ENCODE measurements at places on chromosomes 6 and 20. TPM values are rescaled to one million over a fixed set of nuclear protein-coding genes. Genes with fewer than 3 reads are reported as not detected.

- no peak for DNase-seq
Measured at GRCh38 chr6:166786704-166787293, 159.7 kb upstream of the RPS6KA2 start.

DNA sequence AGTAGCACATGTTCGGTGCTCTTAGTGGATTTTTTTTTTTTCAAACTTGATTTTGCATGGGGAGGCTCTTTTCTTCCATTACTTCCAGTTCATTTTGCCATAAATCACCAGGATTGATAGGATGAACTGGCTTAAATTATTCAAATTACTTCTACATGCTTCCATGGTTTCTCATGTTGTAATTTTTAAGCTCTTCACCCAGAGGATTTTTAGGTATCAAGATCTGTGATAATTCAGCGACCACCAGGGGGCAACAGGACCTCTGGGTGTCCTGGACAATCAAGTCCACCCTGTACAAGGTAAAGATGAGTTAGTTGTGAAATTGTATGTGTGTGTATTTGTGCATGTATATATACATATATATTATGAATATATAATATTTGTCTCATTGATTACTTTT, 4.2 kb upstream of the EPHA7 start:
- DNase-seq = no peak

The ZNF341 gene
- total RNA-seq = 5.8 TPM

The SLC35F1 gene
- total RNA-seq = 6.1 TPM

DNA sequence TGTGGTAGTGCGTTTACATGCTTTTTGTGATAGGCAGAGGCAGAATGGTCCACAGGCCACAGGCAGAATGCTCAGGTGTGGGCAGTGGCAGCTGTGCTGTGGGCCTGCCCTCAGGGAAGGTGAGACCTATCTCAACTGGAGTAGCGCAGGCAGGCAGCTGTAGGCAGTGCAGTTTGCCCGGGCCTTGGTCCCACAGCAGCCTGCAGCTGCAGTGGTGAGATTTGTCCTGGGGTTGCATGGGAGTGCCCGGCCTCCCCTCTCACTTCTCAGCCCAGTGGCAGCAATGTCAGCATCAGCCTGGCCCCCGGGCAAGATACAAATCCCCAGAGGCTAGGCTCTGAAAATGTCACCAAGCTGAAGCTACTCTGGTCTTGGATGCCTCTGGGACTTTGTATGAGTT, 6.1 kb upstream of the PPIL4 start:
- DNase-seq = no peak

The C6orf118 gene
- 0.50 TPM for total RNA-seq

GRCh38 chr6:38436726-38437465, 202.8 kb downstream of the BTBD9 start:
- no peak for DNase-seq

The ZC2HC1B gene
- not detected for total RNA-seq

DNA sequence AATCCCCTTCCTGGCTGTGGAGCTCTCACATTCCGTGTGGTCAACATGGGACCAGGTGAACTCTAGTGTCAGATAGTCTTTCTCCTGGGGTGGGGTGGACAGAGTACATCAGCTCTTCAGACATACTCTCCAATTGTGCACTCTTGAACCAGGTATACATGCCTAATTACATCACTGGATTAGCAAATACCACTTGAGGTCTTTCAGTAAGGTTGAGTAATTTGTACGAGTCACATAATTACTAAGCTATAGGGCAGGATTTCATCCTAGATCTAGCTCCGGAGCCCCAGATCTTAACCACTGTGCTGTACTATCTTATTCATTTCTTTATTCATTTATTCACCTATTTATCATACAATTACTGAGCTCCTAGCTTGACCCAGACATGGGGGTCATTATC, 821.3 kb downstream of the TFAP2A start:
- no peak for DNase-seq

The CLVS2 gene
- total RNA-seq = 0.62 TPM

- no peak for DNase-seq
Measured at GRCh38 chr6:167951781-167952511, 45.5 kb upstream of the KIF25 start.

The MUC21 gene
- 0.65 TPM for total RNA-seq

- DNase-seq = no peak
Measured at GRCh38 chr6:116268589-116269293, 11.0 kb downstream of the TSPYL1 start.

The KAT14 gene
- total RNA-seq = 19.7 TPM

The BPIFA1 gene
- 0.69 TPM for total RNA-seq

DNA sequence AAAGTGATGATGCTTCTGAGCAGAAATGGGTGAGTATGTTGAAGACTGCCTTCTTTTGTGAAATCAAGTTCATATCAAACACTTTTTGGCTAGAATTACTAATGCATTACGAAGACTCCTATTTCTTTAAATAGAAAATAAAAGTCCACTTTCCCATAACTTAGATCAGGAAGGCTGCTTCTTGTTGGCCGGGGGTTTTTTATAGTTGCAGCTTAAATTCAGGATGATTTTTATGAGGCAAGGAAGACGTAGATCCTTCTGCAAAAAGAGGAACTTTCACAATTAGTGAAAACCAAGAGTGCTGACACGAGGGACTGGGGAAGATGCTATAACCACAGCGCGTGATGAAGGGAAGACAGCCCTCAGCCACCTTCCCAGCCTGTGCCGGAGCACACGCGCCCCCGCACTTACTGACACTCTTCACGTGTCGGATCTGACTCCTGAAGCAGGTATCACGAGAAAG, 206.1 kb upstream of the PRDM1 start:
- DNase-seq = no peak

The LY6G6C gene
- total RNA-seq = 2.5 TPM

GRCh38 chr6:43495409-43495941, 14.7 kb downstream of the LRRC73 start:
- DNase-seq = no peak

- no peak for DNase-seq
Measured at GRCh38 chr6:67775333-67775732, 859.7 kb upstream of the ADGRB3 start.

- DNase-seq = no peak
Measured at GRCh38 chr20:36467076-36467999, 74.0 kb upstream of the MYL9 start.

The LY86 gene
- total RNA-seq = not detected

The RSPH4A gene
- total RNA-seq = 4.4 TPM

The MCHR2 gene
- total RNA-seq = not detected

- DNase-seq = no peak
Measured at GRCh38 chr20:63289311-63290135, 3.5 kb upstream of the COL20A1 start.

DNA sequence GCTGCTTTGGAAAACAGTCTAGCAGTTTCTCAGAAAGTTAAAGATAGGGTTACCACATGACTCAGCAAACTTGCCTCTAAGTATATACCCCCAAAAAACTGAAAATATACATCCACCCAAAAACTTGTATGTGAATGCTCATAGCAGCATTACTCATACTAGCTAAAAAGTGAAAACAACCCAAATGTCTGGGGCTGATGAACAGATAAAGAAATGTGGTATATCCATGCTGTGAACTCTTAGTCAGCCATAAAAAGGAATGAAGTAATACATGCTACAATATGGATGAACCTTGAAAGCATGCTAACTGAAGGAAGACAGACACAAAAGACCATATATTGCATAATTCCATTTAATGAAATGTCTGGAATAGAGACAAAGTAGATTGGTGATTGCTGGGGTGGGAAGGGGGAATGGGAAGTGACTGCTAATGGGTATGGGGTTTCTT, 79.9 kb upstream of the GLP1R start:
- DNase-seq = no peak

DNA sequence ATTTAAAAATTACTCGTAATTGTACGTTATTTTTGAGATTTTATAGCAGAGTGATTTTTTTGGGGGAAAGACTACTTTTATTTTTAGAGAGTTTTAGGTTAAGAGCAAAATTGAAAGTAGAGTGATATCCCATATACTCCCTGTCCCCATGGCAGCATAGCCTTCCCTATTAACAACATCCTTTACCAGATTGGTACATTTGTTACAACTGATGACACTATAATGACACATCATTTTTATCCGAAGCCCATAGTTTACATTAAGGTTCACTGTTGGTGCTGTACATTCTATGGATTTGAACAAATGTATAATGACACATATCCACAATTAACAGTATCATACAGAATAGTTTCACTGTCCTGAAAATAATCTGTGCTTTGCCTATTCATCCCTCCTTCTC, 1126.4 kb upstream of the CITED2 start:
- DNase-seq = no peak

The MLN gene
- total RNA-seq = 0.65 TPM

The VSX1 gene
- not detected for total RNA-seq

DNA sequence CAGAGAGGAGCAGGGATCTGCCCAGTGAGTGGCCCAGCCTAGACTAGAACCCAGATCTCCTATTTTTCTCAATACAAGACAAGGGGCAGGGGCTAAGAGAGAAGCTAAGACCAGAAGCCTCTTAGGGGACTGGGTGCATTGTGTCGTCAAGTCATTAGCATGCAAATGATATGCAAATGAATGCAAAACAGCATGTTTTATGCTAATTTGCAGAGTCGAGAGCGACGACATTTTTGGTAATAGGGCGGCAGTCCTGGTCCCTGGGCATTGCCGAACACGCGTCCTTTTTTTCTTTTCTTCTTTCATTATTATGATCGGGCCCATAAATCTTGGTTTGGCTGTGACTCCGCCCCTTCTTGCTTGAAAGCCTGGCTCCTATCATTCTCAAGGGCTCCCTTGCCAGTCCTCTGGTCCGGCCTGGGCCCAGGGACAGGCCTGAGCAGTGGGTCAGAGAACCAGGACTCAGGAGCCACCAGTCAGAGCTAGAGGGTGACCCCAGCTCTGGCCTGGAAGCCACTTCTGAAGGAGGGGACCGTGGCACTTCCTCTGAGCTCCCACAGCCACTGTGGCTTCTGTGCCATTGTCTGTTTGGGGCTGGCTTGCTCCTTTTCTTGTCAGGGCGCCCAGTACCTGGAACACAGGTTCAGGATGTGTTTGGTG, 32.0 kb upstream of the SCRT2 start:
- DNase-seq = no peak

DNA sequence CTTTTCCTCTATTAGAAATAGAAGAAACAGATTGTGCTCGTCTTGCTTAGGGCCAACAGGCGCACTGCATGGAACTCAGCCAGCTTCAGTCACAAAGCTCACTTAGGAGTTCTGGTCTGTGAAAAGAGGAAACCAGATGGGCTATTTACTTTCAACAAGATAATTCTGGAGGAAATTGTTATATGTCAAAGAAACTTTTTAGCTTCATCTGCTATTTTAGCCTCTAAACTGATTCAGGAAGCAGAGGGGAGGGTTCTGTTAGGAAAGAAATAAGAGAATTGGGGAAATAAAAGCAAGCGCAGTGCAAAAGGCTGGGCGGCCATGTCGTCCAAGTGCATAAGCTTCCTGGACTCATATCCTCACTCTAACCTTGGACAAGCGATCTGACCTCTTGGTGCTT, 21.3 kb downstream of the PRKN start:
- no peak for DNase-seq

- no peak for DNase-seq
Measured at GRCh38 chr6:138229072-138229471, 10.8 kb upstream of the PBOV1 start.

The CNR1 gene
- 3.5 TPM for total RNA-seq

- DNase-seq = no peak
Measured at GRCh38 chr6:35300848-35301247, 3.2 kb downstream of the DEF6 start.

DNA sequence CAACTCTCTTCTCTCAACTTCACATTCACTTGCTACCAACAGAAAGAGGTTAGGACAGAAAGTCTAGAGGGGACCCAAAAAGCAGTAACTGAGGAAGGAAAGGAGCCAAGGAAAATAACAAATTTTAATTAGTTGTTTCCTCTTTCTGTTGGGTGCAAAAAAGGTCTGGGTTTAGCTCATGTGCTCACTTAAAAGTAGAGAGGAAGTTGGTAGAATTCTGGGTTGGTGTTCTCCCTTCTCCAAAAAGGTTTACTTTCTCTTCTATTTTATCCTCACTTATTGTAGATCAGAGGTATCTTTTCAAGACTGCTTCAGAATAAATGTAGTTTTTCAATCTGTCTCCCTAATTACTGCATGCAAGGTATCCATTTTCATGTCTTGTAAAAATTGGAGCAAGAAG, 42.8 kb downstream of the MAP3K7 start:
- DNase-seq = no peak

The TMEM244 gene
- not detected for total RNA-seq

DNA sequence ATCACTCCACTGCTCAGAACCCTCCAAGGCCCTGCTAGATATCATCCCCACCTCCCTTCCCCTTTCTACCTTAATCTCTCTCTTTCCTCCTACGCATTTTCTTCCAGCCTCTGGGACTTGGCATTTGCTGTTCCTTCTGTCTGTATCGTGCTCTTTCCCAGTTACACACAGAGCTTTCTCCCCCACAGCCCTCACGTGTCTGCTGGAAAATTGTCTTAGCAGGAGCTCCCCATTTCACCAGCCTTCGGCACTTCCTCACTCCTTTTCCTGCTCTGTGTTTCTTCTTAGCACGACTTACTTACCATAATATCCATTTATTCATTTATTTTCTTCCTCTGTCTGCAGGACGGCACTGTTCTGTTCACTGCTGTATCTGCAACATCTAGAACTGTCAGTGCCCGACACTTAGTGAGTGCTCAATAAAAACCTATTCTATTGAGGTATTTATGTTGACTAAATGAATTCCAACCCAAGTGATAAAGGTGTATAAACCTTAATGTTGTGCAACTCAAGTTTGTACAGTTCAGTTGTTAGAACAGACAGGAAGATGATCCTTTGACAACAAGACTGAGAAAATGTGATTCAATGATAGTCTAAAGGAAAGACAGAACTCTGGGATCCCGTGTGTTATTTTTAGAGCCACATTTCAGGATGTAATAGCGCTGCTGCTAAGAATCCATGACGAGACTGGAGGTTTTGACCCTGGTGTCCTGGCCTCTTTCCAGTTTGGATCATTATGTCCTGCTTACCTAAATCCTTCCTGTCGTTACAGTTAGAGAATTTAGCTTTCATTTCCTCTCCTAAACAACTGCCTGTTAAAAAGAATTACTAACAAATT, 170.1 kb upstream of the LAMP5 start:
- no peak for DNase-seq

The SAMD5 gene
- 9.2 TPM for total RNA-seq

GRCh38 chr6:95274686-95275235, 302.6 kb upstream of the MANEA start:
- no peak for DNase-seq

The UBD gene
- 24.6 TPM for total RNA-seq

The TSPO2 gene
- not detected for total RNA-seq

DNA sequence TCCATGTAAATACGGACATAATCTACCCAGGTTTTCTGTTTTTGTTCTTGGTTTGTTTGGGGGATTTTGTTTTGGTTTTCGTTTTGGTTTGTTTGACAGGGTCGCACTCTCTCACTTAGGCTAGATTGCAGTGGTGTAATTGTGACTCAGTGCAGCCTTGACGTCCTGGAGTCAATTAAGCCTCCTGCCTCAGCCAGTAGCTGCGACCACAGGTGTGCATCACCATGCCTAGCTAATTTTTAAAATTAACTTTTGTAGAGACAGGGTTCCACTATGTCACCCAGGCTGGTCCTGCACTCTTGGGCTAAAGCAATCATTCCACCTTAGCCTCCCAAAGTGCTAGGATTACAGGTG, 37.8 kb upstream of the EYA4 start:
- DNase-seq = no peak

The OTOR gene
- total RNA-seq = not detected

The DNMT3B gene
- 18.2 TPM for total RNA-seq

Data from type B pancreatic cell (in vitro differentiated cells).